Stimulated activated CD4-positive, alpha-beta T cell treated with anti-CD3 and anti-CD28 coated beads, Interleukin-2, amount 100 ng/mL, for 4 hours (primary cell): ENCODE measurements at places on chromosomes 7 and 10.

GRCh38 chr10:113118882-113119281 is 168.8 kb downstream of the TCF7L2 start:
- DNase-seq: no peak

- no peak for DNase-seq
Measured at GRCh38 chr7:571718-572415, 52.2 kb upstream of the PDGFA start.

GRCh38 chr10:100878291-100878910 is 34.4 kb upstream of the SLF2 start:
- peak; percentile 8 for DNase-seq

DNA sequence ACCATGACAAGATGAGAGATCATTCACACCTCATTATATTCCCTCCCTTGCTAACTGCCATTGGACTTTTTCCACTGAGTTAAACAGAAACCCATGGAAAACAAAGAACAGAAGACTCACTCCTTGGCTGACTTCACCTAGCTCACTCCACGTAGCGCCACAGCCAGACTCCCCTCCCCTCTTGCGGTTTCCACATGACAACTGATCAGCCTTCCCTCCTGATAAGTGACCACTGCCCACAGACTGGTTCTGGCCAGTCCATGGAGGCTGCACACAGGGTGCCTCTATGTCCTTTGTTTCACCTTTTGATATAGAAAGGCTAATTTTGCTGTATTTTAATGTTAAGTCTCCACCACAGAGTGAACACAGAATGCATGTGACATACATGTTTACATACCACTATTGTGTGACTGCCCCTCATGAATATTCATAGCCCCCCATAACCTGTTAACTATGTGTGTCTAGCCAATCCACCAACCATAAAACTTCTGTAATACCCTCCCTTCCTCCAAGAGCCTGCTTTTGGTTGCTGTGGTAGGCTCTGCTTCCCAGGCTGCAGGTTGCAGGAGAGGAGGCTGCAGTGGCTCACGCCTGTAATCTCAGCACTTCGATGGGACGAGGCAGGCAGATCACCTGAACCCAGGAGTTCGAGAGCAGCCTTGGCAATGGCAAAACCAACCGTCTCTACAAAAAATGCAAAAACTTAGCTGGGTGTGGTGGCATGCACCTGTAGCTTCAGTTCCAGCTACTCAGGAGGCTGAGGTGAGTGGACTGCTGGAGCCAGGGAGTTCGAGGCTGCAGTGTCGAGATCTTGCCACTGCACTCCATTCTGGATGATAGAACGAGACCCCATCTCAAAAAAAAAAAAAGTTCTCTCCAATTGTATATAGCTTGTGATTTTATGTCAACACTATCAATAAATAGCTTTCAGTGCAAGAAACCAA is 10.0 kb upstream of the IFIT5 start:
- DNase-seq: no peak

GRCh38 chr7:99196536-99197258 is 11.2 kb downstream of the KPNA7 start:
- DNase-seq: no peak
